ENCODE measurements at places on chromosomes 2 and 18.

DNA sequence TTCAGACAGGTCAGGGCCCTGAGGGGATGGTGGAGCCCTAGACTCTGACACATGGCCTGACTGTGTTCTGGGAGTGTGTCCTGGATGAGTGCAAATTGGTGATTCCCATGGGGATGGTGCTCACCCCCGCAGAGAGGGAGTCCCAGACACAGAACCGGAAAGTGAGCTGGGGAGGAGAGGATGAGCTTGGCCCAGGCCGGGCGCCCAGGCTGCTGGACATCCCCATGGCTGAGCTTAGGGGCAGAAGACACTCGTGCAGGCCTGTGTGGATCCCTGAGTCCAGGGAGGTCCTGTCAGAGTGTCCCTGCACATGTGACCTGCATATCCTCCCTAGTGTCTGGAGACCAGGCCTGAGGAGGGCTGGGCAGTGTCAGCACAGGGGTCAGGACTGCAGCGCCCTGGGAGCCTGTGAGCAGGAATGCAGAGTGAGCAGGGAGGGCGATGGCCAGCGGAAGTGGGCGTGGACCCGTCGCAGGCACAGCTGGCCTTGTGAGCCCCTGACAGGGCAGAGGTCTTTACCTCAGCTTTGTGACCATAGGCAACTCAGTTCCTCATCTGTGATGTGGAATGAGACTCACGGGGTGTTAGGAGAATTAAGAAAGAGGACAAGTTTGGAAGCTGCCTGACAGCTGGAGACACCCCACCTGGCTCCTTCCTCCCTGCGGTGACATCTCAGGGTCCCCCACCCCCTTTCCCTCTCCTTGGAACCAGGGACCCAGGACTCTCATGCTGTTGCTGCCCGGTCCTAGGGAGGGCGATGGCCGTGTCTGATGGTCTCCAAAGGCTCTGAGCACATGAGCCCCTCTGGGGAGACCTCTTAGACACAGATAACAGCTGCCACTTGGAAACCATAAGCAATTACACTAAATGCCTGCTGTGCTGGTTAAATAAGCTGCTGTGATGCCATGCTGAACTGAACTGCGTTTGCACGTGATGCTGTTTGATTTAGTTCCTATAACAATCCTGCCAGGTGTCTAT lies 62.6 kb upstream of the HS6ST1 start:
- H3K4me3 ChIP-seq = no peak overlapping the region
- H3K4me1 ChIP-seq = peaks cover 4% of the 10 kb centered on the region
- no peaks in the 10 kb centered on the region for H3K36me3 ChIP-seq
- DNase-seq = no peak
- no peak overlapping the region for H3K27ac ChIP-seq
- no peaks in the 10 kb centered on the region for H3K27me3 ChIP-seq

DNA sequence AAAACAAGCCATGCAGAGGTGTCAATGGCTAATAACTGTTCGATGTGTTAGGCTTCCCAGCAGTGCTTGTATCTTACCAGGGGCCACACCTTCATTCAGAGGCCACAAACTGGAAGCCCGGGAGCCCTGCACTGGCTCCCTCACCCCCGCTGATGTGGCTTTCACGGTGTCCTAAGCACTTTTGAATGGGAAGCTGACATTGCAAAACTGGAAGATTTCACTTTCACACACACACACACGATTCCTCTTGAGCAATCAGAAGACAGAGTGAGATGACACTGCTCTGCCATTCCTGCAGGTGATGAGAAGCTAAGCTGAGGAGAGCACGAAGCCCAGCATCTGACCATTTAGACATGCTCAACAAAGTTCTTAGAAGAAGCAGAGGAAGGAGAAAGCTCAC lies 8.6 kb upstream of the ZNF407 start:
- no peak overlapping the region for H3K27ac ChIP-seq
- H3K4me3 ChIP-seq = no peak overlapping the region
- peaks cover 7% of the 10 kb centered on the region for H3K36me3 ChIP-seq
- H3K4me1 ChIP-seq = no peaks in the 10 kb centered on the region

DNA sequence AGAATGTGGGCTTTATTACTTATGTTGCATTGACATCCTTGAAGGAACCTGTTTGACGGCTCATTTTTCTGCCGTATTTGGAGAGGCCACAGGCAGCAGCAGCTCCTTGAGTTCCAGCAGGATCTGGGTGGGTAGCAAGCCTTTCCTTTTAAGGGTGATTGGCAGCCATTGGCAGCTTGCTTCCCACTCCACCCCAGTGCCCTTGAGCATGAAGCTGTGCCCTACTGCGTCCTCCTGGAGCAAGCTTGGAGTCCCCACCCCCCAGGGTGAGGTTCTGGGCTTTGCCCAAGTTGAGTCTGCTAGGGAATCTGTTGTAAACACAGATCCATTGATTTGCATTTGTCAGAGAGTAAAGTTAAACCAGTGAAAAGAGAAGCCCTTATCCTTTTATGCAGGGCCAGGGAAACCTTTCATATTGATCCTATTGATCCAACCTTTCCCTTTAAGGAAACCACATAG lies 9.2 kb downstream of the ONECUT2 start:
- H3K4me1 ChIP-seq = peaks cover 6% of the 10 kb centered on the region
- no peaks in the 10 kb centered on the region for H3K36me3 ChIP-seq
- no peak overlapping the region for H3K27ac ChIP-seq
- no peak for DNase-seq

DNA sequence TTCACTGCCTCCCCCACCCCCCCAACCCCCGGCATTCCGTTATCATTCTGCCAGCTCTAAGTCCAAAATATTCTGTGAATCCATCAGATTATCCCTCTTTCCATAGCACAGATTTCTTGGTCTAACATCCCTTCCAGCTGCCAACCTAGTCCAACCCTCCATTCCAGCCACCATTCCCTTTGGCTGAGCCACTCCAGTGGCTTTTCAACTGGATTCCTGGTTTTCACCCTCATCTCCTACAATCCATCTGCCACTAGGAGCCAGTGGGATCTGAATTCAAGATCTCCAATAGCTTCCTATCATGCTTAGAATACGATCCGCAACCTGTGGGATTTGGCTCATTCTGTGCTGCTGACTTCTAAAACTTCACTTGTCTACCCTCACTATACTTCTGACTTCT lies 1.2 kb downstream of the DAW1 start:
- no peaks in the 10 kb centered on the region for H3K27me3 ChIP-seq
- no peaks in the 10 kb centered on the region for H3K36me3 ChIP-seq
- peaks cover 4% of the 10 kb centered on the region for H3K4me1 ChIP-seq
- DNase-seq = no peak

GRCh38 chr2:167200019-167200418 lies 311.7 kb downstream of the XIRP2 start:
- H3K27ac ChIP-seq = no peak overlapping the region
- DNase-seq = no peak
- no peaks in the 10 kb centered on the region for H3K4me1 ChIP-seq
- no peak overlapping the region for H3K4me3 ChIP-seq
- no peaks in the 10 kb centered on the region for H3K27me3 ChIP-seq
- no peaks in the 10 kb centered on the region for H3K36me3 ChIP-seq
